ENCODE measurements at places on chromosomes 6 and 20. TPM values are rescaled to one million over a fixed set of nuclear protein-coding genes. Genes with fewer than 3 reads are reported as not detected.

GRCh38 chr20:965956-966355, 36.2 kb downstream of the RSPO4 start:
- DNase-seq, result no peak

- no peak for DNase-seq
These were observed 731.4 kb upstream of the CITED2 start for GRCh38 chr6:140105857-140106256.

DNA sequence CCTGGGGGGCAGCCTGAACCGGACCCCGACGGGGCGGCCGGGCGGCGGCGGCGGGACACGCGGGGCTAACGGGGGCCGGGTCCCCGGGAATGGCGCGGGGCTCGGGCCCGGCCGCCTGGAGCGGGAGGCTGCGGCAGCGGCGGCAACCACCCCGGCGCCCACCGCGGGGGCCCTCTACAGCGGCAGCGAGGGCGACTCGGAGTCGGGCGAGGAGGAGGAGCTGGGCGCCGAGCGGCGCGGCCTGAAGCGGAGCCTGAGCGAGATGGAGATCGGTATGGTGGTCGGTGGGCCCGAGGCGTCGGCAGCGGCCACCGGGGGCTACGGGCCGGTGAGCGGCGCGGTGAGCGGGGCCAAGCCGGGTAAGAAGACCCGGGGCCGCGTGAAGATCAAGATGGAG, 636 bp downstream of the SRF start:
- DNase-seq, result no peak

STMND1 gene
- not detected for total RNA-seq

DNA sequence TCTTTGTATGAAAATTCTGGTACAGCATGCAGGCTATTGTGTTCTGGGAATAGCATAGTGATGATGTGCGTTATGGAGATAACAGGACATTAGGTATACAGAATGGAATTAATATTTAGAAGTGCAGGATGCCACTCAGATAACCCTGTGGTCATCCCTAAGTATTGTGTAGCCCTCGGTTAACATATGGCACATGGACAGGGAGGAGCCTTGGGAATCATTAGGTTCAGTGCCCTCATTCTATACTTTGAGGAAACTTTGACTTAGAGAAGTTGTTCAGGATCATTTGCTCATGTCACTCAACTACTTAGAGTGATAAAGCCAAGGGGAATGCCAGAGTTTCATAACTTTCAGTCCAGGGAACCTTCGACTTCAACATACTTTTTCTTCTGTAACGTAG, 185.9 kb downstream of the UST start:
- DNase-seq, result no peak

BIRC7 gene
- not detected for total RNA-seq

DNA sequence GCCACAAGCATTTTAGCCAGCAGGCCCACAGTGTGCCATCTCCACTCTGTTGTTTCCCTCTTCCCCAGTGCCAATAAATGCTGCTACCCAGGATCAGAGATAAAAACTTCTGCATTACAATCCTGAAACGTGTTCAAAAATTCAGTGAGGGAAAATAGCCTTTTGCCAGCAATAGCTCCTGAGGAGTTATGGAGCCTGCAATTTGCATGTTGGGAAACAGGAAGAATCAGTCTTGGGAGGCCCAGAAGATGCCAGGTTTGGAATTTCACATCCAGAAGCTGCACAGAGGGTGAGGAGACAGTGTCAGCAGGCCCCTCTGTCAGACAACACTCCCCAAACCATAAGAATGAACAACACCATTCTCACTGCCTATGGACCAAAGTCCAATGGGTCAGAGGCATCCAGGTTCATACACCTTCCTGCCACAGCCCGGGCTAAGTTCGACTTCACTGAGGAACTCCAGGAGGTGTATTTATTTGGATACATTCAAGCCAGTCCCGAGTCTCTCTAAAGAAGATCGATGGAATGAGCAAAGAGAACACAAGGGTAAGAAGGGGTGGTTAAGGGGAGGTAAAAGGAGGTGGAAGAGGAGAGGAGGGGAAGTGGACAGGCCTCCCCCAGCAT, 20.8 kb downstream of the RRBP1 start:
- no peak for DNase-seq

TGM2 gene
- 442 TPM for total RNA-seq

DNA sequence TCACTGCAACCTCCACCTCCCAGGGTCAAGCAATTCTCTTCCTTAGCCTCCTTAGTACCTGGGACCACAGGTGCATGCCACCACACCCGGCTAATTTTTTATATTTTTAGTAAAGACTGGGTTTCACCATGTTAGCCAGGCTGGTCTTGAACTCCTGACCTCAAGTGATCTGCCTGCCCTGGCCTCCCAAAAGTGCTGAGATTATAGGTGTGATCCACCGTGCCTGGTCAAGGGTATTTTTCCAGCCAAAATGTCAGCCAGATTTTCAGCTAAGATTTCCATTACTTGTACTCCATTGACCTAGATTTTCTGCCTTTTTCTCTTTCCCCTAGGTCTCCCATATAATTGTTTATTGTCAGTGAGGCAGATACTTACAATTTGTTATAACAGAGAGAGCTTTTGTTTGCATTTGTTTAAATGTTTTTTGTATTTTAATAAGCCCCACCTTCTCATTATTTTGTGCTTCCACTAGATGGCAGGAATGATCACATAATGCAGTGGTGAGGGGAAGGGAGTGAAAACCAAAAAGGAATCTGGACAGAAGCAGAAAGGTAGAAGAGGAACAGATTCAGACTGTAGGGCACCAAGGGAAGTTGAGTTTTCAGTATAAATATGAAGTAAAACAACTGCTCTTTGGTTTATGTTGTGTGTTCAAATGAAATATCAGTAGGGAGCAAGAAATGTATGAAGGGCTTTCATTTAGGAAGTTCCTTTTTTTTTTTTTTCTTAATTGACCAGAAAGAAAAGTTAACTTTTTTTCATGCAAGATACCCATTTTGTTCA, 29.7 kb downstream of the RPF2 start:
- no peak for DNase-seq

- DNase-seq, result no peak
These were observed 122.4 kb downstream of the MRPL14 start for GRCh38 chr6:44004625-44005506.

- peak; percentile 63 for DNase-seq
These were observed 223.4 kb downstream of the PREX1 start for GRCh38 chr20:48604426-48604825.

NRSN1 gene
- not detected for total RNA-seq

DNA sequence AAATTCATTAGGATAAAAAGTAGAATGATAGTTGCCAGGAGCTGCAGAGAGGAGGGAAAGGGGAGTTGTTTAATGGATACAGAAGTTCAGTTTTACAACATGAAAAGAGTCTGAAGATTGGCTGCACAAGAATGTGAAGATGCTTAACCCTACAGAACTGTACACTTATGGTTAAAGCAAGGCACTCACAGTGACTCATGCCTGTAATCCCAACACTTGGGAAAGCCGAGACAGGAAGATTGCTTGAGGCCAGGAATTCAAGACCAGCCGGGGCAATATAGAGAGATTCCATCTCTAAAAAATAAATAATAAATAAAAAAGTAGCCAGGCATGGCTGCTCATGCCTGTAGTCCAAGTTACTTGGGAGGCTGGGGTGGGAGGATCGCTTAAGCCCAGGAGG, 174.0 kb downstream of the TASP1 start:
- DNase-seq, result no peak

DNA sequence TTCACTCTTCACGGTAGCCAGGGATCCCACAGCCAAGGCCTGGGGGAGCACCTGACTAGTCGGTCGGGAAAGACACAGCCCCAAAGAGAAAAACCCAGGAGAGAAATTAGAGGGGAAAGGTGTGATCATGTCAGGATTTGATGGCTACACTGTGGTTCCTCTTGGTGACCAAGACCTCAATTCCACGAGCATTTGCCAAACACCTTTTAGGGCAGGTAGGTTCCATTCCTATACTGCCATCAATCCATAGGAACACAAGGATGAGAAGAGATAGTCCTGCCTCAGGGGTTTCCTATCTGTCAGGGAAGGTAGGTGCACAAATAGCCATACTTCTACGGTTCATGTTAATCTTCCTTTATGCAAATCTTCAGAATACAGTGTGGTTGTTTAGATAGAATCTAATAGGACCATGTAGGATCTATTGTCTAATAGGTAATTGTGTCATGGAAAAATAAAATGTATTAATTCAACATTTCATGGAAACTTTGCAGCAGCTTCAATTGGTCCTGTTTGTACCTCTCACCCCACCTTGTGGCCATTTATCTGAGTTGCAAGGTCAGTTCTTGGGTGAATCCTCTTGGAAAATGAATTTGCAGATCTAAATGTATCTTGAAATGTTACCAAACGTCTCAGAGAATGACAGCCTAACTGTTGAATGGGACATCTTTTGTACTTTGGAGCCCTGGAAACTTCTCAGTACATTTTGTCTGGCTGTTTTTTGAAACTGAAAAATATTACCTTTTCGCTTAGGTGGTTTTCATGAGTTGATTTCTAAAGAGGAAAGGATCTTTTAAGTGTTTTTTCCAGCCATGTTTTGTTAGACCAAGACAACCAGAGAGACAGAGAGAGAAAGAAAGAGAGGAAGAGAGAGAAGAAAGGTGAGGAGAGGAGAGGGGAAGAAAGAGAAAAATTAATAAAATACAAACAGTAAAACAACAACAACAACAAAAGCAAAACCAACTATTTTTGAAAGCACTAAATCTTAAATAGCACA, 33.7 kb upstream of the IYD start:
- DNase-seq, result no peak

CRNKL1 gene
- 14.7 TPM for total RNA-seq

GRCh38 chr20:60490217-60491050, 532.2 kb downstream of the CDH26 start:
- no peak for DNase-seq

- DNase-seq, result peak; percentile 74
These were observed 121.6 kb upstream of the PMEPA1 start for GRCh38 chr20:57831326-57831992.

DNA sequence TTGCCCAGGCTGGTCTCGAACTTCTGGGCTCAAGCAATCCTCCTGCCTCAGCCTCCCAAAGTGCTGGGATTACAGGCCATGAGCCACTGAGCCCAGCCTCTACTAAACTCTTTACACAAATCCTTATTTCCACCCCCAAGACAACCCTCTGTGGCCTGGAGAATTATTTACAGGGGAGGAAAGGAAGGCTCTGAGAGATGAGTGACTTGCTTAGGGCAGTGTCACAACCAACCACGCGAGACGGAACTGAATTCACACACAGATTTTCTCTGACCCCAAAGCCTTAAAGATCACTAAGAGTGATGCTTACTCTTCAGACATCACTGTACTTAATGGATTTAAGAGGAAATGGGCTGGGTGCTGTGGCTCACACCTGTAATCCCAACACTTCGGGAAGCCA, 86.2 kb downstream of the RIPOR3 start:
- no peak for DNase-seq

GRCh38 chr6:166852451-166852975, 103.8 kb downstream of the RNASET2 start:
- DNase-seq, result peak; percentile 67

- no peak for DNase-seq
These were observed 191.1 kb downstream of the EYA4 start for GRCh38 chr6:133432021-133432989.

FBXO9 gene
- total RNA-seq, result 99.5 TPM

DNA sequence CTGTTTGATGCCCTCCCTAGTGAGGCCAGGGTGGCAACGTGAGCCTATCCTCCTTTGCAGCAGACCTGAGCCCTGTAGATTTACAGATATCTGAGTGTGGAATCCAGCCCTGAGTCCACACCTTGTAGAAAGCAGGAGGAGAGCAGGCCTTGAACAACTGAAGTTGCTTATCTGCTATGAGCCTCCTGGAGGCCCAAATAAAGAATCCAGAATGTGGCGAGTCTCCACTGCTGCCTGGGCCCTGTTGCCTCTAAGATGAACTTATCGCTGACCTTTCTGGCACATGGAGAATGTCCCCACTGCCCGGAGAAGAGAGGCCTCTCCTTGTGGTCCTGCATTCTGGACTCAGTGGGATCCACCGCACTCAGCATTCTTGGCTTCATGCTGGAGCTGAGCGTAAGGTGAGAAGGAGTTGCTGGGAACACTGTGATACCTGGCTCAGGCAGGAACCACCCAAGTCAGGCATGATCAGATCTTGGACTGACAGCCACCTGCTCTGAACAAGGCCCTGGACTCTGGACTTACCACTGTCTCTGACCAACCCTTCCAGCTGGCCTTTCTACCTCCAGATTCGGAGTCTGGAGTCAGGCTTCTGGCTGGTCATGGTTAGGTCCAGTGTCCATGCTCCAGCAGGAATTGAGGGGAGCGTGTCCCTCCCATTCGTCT, 5.8 kb upstream of the MANBAL start:
- no peak for DNase-seq

GRM1 gene
- not detected for total RNA-seq

DNAH8 gene
- total RNA-seq, result 0.71 TPM

DNA sequence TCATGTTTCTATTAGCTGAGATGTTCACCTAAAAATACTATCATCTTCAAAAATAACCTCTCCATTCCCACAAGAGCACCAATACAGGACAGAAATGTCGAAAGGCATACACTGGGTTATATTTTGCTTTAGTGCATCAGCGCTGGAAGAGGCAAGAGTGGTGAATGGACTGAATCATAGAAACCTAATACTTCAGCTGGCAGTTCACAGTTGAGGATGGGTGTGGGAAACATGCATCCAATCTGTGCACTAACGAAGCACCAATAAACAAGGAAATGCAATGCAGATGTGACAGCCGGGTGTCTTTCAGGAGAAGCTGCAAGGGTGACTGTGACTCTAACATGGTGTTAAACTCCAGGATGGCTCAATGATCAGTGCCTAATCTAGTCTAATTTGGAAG, 365.8 kb downstream of the ESR1 start:
- no peak for DNase-seq

DNA sequence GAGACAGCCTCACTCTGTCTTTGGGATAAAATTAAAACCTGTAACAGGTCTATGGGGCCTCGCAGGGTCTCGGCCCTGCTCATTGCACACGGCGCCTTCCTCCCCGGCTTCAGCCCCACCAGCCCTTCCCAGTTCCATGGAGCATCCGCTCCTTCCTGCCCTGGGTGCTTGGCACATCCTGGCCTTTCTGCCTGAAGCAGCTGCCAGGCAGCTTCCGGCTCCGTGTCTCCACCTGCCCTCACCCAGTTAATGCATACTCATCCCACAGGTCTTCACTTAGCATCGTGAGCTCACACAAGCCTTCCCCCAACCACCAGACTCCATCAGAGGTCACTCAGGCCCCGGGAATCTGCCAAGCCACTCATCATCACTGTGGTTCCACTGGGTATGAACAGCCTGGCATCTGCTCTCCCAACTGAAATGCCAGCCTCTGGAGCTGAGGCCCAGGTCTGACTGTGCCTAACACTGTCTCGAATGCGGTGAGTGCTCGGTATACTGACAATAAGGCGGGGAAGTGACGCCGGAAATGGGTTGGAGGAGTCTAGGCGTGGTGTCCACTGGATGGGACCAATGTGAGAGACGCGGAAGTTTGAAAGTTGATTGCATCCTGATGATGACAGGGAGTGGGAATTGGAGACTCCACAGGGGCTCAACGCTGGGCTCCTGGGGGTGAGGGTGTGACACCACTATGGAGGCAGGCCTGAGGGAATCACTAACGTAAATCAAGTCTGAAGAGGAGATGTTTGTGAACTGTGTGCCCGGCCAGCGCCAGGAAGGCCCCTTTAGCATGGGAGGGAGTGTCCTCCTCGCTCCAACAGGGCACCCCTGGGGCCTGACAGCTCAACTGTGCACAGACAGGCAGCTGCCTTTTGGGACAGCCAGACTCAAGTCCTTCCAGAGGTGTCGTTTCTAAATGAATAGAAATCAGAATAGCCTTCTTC, 245.8 kb downstream of the TTLL2 start:
- DNase-seq, result peak; percentile 66

BPIFA1 gene
- not detected for total RNA-seq
